ENCODE measurements at places on chromosomes 2 and 18.

GRCh38 chr2:174325373-174326160 lies 9.2 kb upstream of the SP9 start:
- no peak for DNase-seq

DNA sequence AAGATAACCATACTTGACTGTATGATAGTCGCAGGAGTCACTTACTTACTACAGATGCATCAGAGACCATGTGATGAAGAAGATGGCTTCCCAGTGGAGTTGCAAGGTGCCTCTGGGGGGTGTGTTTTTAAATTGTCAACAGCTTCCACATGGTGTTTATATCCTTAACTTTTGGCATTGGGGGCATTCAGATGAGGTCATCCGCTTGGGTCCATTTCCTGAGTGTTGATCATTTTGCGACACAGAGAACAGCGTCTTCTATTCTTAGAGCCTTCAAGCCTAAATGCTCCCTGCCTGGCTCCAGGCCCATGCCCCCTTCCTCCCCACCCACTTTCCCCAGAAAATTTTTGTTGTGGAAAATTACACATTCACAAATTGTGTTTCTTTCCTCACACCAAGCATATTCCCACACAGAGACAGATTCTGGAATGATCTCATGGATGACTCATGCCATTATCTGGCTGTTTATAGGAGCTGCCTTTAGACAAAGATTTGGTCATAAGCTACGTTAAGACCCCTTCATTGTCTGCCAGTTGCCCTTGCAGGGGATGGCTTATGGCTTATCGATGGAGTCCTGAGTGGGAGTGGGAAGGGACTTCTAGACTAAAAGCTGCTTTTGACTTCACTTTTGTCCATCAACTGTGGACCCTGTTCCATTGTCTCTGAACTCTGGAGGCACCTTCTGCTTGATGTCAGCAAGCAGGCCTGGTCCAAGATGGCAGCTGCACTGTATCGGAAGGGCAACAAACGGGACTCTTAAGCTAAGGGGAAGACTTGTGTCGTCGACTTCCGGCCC lies 91.8 kb downstream of the CABLES1 start:
- no peak for DNase-seq

- no peak for DNase-seq
Observed at GRCh38 chr2:54402350-54402749, 53.8 kb upstream of the SPTBN1 start.

DNA sequence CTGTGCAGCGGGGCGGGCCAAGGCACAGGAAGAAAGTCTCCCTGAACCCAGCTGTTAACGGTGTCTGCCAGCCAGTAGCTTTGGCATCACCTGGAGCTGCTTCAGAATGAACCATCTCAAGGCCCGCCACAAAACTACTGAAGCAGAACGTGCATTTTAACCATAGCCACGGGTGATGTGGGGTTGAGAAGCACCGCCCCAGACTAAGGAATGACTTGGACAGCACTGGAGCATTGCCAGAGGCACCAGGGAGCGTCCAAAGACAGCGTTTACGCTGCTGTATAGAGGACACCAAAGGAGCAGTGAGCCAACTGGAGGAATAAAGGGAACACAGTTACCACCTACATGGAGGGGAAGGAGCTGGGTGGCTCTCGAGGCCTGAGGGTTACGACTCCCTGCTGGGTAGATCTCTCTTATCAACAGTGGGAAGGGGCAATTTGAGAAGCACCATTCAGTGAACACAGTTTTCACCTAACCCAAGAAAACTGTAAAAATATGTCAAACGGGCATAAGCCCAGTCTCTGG lies 28.4 kb upstream of the LONRF2 start:
- no peak for DNase-seq

DNA sequence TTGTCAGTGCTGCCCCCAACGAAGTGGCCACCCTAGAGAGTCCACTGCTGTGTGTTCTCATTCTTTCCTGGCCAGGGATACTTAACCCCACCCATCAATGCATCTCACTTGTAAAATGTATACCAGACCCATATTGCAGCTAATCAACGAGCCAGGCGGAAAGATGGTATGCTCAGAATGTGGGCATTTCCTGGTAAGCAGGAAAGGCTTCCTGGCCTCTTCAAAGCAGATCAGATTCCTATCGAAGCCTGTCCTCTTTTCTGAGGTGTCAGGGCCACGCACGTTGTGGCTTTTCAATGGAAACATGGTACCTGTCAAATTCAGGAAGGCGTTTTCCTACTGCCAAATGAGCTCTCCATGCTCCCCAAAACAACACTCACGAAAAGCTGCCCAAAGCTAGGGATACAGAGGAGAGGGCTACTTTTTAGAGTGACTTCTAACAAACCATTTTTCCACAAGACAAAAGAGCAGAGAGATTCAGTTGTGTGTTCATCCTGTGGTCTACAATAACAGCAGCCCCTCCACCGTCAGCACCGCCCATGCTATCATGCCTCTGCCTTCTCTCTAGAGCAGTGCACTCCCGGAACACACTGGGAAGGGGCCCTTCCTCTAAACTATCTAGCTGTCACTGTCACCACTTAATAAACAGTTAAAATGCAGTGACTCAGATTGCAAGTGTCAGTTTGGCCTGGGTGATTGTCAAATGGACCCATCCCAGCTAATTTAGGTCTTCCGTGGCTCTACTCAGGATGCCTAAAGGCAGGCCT lies 535.1 kb downstream of the RNF144A start:
- DNase-seq = no peak

- no peak for DNase-seq
Observed at GRCh38 chr18:50820901-50821520, 1.2 kb upstream of the MRO start.

GRCh38 chr2:114031605-114032505 lies 142.0 kb downstream of the ACTR3 start:
- DNase-seq = no peak

- no peak for DNase-seq
Observed at GRCh38 chr18:44130376-44130942, 550.2 kb upstream of the SETBP1 start.

- no peak for DNase-seq
Observed at GRCh38 chr2:208373460-208374089, 33.0 kb upstream of the PTH2R start.

- no peak for DNase-seq
Observed at GRCh38 chr2:3043726-3044125, 333.9 kb downstream of the EIPR1 start.

- DNase-seq = no peak
Observed at GRCh38 chr2:8578335-8579244, 103.3 kb upstream of the ID2 start.
